ENCODE measurements at places on chromosomes 7 and 10.

DNA sequence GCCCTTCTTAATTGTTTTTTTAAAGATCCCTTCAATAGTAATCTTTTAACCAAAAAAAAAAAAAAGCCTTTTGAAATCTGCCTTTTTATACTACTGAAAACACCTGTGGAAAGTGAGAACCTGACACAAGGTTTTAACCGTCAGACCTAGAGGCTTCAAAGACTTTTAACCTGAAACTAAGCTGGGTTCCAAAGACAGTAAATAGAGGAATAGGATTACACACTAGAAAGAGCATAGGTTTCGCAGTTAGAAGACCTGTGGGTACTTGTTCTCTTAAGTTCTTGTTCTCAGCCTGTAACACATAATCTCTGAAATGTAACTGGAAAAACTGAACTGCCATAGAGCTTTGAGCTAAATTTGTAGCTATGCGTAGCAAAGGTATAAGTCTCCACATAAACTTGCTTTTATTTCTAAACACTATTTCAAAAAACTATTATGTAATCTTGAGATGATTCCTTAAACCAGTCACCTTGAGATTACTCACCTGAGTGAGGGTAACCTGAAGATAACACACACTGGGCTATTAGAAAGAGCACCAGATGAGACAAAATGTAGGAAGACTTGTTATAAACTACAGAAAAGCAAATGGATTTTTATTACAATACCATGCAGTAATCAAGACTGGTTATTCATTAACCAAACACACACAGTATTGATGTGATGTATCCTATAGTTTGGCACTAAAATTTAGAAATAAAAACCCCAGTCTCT is 196.6 kb upstream of the FRMD4A start:
- no peak for DNase-seq

- DNase-seq: no peak
Measured at GRCh38 chr10:13526948-13527863, 1.6 kb downstream of the BEND7 start.

GRCh38 chr10:59950105-59950504 is 43.7 kb upstream of the CCDC6 start:
- DNase-seq: no peak

- no peak for DNase-seq
Measured at GRCh38 chr10:124994573-124995473, 52.9 kb downstream of the ZRANB1 start.

DNA sequence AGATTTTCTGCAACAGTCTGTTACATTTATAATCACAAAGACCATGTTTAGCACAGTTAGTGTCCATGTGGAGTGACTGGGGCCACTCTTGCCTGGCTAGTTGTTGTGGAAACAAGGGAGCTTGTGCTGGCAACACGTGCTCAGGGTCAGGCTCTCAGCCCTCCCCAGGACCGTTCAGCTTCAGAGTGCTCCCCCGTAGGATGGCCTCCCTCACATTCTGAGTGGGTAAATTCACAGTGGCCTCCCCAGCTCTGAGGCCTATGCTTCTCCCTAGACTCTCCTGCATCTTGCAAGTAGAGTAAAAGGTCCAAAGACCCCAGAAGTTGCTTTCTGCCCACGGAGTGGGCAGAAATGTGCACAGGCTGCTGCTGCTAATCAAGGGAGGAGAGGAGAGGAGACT is 122.3 kb downstream of the ADCY1 start:
- DNase-seq: no peak
